Substantia nigra (tissue), 51 donors: ENCODE measurements at places on chromosomes 12 and 14.

DNA sequence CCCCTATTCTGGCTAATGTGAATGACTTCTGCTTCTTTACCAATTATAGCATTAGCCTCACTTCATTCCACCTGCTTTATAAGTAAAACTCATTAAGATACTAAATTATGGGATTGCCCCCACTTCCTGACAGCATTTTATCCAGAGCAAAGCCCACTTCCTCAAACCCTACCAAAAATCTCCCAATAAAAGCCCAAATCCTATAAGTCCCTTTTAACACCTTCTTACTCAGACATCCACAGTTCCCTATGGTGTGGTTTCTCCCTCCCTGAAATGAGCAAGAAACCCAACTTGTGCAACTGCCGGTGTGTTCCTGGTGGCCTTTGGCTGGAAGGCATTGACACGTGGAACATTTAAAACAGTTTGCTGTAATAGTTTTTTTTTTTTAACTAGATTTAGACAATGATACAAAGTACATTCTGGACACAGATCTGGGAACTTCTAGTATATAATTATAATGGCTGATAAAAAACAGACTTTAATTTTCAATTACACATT lies 53.1 kb downstream of the BRMS1L start:
- no peak for DNase-seq

- no peak for DNase-seq
Observed at GRCh38 chr12:66571361-66571915, 107.4 kb downstream of the GRIP1 start.

DNA sequence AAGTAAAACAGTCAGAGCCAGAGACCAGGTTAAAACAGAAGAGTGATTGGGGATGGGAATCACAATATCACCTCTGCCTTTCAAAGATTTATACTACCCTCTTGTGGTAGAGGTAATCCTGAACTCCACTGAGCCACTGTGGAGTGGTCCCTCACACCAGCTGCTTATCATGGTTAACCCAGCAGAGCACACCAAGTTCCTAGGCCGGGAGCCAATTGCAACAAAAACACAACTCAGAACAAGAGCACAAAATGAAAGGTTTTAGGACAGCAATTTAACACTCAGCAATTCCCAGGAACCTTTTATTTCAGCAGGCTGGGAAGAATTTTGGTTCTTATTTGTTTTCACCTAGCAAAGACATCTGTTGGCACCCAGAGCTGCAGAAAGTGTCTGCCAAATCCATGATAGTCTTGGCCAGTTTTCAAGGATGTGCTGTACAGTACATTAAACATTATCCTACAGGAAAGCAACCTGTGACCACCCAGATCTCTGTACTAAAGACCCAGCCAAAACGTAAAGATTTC lies 220.5 kb upstream of the ATXN7L3B start:
- DNase-seq = no peak

DNA sequence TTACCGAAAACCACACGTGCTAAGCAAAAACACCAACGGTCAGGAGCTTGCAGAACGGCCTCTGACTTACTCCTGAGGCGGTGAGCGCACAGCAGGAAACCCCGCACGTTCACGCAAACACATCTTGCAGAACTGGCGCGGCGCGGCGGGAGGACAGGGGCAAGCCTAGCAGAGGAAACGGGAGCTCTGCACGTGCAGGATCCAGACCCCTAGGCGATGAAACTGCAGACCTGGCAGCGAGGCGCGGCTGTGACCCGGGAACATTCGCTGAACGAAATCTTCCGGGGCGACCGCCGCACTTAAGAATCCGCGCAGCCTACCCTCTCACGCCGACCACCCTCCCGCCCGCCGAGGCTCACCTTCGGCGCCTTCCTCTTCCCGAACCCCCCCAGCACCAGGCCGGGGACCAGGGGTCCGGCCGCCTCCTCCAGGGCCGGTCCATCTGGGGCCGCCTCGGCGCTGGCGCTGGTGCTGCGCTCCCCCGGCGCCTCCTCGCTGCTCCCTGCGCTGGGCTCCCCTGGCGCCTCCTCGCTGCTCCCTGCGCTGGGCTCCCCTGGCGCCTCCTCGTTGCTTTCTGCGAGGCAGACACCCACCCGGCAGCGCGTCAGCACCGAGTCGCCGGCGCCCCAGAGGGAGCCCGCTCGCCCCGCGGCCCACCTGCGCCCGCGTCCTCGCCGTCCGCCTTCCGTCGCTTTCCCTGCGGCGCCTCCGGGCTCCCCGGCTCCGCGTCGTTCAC lies 615 bp downstream of the DDX51 start:
- DNase-seq = no peak

GRCh38 chr14:61520576-61520975 lies 174.7 kb upstream of the HIF1A start:
- no peak for DNase-seq

DNA sequence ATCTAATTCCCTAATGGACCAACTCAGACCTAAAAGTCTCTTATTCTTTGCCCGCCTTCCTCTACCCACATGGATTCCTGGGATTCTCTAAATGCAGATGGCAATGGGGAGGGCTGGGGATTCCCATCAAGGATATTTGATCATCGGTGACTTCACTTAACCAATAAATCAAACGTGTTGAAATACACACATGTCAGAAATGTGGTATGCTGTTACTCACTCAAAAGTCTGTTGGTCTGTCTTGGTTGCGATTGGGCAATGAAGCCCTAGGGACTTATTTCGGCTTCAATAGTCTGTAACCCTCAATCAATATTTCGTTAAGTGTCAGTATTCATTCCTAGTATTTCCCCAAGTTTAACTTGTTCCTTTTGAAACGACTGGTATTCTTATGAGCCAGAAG lies 117.2 kb upstream of the DIO3 start:
- no peak for DNase-seq

GRCh38 chr12:3441435-3441834 lies 49.6 kb upstream of the PRMT8 start:
- no peak for DNase-seq

DNA sequence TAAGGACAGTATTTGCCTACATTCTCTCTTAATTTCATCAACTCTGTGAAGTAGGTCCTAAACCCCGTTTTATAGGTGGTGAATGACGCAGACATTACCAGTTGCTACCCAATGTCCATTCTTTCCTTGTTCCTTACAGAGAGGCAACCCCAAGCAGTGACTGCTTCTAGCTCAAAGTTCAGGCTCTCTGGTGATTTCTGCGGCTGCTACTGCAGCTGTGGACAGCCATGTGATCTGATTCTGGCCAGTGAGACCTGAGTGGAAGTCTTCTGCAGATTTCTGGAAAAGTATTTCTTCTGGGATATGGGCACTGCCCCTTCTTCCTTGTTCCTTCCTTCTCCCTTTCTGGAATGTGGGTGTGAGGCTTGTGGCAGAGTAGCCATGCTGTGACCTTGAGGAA lies 82.9 kb downstream of the ARF6 start:
- DNase-seq = no peak

GRCh38 chr14:31677630-31678029 lies 116.4 kb downstream of the NUBPL start:
- no peak for DNase-seq

- DNase-seq = no peak
Observed at GRCh38 chr12:8156416-8156815, 399 bp upstream of the ZNF705A start.

- DNase-seq = no peak
Observed at GRCh38 chr12:21618566-21618965, 13.9 kb upstream of the GYS2 start.
